Osteocyte (in vitro differentiated cells): ENCODE measurements at places on chromosomes 7 and 10. TPM values are rescaled to one million over a fixed set of nuclear protein-coding genes. Genes with fewer than 3 reads are reported as not detected.

DNA sequence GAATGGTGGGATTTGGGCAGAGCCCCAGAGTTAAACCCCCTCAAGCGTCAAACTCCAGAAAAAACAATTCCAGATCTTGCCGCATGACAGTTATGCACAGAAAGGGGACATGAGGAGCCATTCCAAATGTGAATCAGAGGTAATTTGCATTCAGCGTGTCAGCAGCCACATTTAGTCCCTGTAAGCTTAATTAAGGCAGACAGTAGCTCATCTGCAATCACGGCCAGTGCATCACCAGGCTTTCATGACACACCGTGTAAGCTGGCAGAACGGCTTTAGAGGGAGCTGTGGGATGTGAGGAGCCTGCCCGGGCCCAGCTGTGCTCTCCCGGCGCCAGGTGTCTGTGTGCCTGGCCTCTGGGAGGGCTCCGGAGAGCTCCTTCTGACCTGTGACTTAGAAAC, 18.7 kb upstream of the PRKAG2 start:
- no peak overlapping the region for H3K27ac ChIP-seq
- peaks cover 5% of the 10 kb centered on the region for H3K4me1 ChIP-seq
- H3K36me3 ChIP-seq, result no peaks in the 10 kb centered on the region
- DNase-seq, result peak; percentile 70

- no peaks in the 10 kb centered on the region for H3K4me1 ChIP-seq
- H3K36me3 ChIP-seq, result no peaks in the 10 kb centered on the region
- no peak overlapping the region for H3K4me3 ChIP-seq
- no peak for DNase-seq
Measured at GRCh38 chr7:97270280-97270679, 152.8 kb downstream of the SDHAF3 start.

GRCh38 chr7:24498439-24498838, 74.8 kb upstream of the PALS2 start:
- H3K27ac ChIP-seq, result no peak overlapping the region
- no peak for DNase-seq
- H3K27me3 ChIP-seq, result peaks cover 13% of the 10 kb centered on the region
- peaks cover 23% of the 10 kb centered on the region for H3K4me1 ChIP-seq

DNA sequence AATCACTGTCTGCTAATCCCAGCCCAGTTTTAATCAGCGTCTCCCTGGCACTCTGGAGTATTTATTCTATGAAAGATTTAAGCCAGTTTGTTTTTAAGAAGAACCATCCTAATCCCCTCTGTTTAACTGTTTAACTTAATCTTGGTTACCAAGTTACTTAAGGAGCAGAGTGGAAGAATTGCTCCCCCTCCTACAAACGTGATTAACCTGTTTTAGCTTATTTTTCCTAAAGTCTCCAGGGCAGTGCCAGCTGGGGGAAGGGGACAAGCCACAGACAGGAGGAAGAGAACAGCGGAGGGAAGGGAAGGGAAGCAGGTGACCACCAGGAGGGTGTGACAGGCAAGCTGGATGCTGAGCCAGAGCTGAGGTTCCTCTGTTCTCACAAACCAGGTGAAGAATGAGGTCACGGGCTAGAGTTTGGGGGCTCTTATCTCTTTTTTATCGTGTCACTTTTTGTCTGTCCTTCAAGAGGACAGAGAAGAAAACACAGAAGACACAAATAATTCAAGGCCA, 1.7 kb downstream of the SLC13A4 start:
- peaks cover 12% of the 10 kb centered on the region for H3K4me1 ChIP-seq
- H3K27me3 ChIP-seq, result peaks cover 2% of the 10 kb centered on the region
- no peak overlapping the region for H3K4me3 ChIP-seq
- DNase-seq, result no peak
- no peaks in the 10 kb centered on the region for H3K36me3 ChIP-seq

- DNase-seq, result no peak
- peaks cover 11% of the 10 kb centered on the region for H3K4me1 ChIP-seq
- H3K4me3 ChIP-seq, result no peak overlapping the region
- H3K27me3 ChIP-seq, result peaks cover 5% of the 10 kb centered on the region
Measured at GRCh38 chr10:32244421-32245207, 102.3 kb downstream of the EPC1 start.

DNA sequence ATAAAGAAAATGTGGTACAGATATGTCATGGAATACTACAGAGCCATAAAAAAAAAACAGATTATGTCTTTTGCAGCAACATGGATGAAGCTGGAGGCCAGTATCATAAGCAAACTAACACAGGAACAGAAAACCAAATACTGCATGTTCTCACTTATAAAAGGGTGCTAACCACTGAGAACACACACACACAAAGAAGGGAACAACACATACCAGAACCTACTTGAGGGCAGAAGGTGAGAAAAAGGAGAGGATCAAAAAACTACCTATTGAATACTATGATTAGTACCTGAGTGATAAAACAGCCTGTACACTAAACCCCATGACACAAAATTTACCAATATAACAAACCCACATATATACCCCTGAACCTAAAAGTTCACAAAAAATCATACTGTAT, 144.6 kb downstream of the TPK1 start:
- H3K27me3 ChIP-seq, result no peaks in the 10 kb centered on the region
- no peaks in the 10 kb centered on the region for H3K4me1 ChIP-seq
- H3K36me3 ChIP-seq, result no peaks in the 10 kb centered on the region
- no peak overlapping the region for H3K27ac ChIP-seq

- H3K27me3 ChIP-seq, result no peaks in the 10 kb centered on the region
- no peak overlapping the region for H3K27ac ChIP-seq
- no peaks in the 10 kb centered on the region for H3K36me3 ChIP-seq
- no peak for DNase-seq
Measured at GRCh38 chr10:110396284-110396651, 91.5 kb upstream of the SMNDC1 start.

DNA sequence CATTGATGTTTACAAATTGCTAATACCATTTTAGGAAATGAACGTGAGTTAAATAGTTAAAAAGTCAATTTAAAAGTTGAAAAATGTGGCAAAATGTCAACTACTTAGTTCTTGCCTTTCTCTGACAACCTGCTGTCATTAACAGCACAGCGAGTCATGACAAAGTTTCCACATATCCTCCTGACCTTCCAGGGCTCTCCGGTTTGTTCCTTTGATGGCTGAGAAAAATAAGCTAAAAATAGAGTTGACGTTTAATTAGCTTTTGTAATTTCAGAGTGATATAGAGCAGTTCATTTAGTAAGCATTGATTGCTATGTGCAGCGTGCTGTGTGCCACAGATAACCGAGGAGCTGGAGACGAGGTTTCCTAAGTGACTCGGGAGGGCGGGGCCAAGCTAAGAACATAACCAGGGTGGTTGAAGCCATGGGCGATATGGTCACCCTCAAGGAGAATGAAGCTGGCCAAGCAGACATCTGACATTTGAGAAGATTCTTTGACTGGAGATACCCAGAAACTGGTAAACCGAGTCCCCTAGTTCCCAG, 47.9 kb downstream of the OGDH start:
- no peak overlapping the region for H3K4me3 ChIP-seq
- no peak for DNase-seq
- H3K27ac ChIP-seq, result no peak overlapping the region
- no peaks in the 10 kb centered on the region for H3K27me3 ChIP-seq
- no peaks in the 10 kb centered on the region for H3K4me1 ChIP-seq

DNA sequence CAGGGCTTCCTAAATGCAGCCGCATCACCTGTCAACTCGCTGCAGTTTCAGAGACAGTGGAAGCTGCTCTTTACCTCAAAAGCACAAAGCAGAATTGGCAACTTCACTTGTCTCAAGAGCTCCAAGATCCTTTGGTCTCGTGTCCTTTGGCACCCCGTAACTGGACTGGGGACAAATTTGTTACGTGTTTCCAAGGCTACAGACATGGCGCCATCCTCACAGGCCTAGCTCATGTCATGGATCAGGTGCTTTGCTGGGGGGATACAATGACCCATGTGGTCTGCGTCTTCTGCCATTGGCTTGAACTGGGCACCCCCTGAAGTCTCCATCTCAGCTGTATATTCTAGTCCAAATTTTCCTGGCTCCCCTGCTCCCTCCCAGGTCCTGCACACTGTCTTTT, 48.6 kb downstream of the CHST3 start:
- no peak overlapping the region for H3K27ac ChIP-seq
- peaks cover 56% of the 10 kb centered on the region for H3K4me1 ChIP-seq
- peaks cover 8% of the 10 kb centered on the region for H3K36me3 ChIP-seq
- H3K27me3 ChIP-seq, result no peaks in the 10 kb centered on the region
- H3K4me3 ChIP-seq, result no peak overlapping the region

GRCh38 chr7:66036788-66037187, 38.8 kb upstream of the ASL start:
- no peak overlapping the region for H3K4me3 ChIP-seq
- DNase-seq, result no peak
- peaks cover 9% of the 10 kb centered on the region for H3K27me3 ChIP-seq
- no peak overlapping the region for H3K27ac ChIP-seq
- H3K36me3 ChIP-seq, result no peaks in the 10 kb centered on the region

GRCh38 chr10:27741173-27742091, 4.2 kb downstream of the MKX start:
- H3K4me1 ChIP-seq, result peaks cover 21% of the 10 kb centered on the region
- no peak for DNase-seq
- H3K36me3 ChIP-seq, result peaks cover 16% of the 10 kb centered on the region
- peaks cover 4% of the 10 kb centered on the region for H3K27me3 ChIP-seq
- peak overlapping the region; percentile 78 for H3K27ac ChIP-seq

- no peak overlapping the region for H3K27ac ChIP-seq
- no peaks in the 10 kb centered on the region for H3K27me3 ChIP-seq
- no peaks in the 10 kb centered on the region for H3K36me3 ChIP-seq
Measured at GRCh38 chr7:93949423-93949822, 27.9 kb downstream of the GNG11 start.

DNA sequence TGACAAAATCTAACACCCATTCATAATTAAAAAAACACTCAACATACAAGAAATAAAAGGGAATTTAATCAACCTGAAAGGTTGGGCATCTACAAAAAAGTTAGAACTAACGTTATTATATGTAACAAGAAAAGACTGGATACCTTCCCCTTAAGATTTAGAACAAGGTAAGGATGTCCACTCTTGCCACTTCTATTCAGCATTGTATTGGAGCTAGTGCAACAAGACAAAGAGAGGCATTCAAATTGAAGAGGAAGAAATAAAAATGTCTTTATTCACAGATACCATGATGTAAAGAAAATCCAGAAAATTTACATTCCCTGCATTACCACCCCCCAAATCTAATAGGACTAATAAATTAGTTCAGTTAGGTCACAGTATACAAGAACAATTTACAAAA, 18.3 kb downstream of the FAM149B1 start:
- H3K27me3 ChIP-seq, result no peaks in the 10 kb centered on the region
- H3K36me3 ChIP-seq, result peaks cover 29% of the 10 kb centered on the region
- no peak for DNase-seq

DNA sequence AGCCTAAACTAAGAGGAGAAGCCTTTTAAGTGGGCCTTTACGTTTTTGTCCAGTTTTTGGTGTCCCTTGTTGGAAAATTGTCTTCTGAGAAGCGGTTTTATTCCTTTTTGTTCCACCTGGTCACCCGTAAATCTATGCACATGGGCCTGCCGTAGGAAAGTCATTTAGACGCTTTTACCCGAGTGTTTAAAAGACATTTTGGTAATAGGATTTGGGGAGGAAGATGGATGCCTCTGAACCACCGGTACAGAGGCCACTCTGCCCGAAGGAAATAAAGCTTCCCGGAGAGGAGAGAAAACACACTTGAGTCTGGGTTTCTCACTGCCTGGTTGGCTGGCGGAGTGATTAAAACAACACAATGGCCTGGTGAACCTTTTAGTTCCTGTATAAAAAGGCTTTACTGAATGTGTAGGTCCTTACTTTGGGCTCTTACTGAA, 760 bp downstream of the THNSL1 start:
- H3K4me3 ChIP-seq, result peak overlapping the region; percentile 89
- DNase-seq, result no peak
- H3K36me3 ChIP-seq, result no peaks in the 10 kb centered on the region
- peaks cover 30% of the 10 kb centered on the region for H3K4me1 ChIP-seq
- no peaks in the 10 kb centered on the region for H3K27me3 ChIP-seq

DNA sequence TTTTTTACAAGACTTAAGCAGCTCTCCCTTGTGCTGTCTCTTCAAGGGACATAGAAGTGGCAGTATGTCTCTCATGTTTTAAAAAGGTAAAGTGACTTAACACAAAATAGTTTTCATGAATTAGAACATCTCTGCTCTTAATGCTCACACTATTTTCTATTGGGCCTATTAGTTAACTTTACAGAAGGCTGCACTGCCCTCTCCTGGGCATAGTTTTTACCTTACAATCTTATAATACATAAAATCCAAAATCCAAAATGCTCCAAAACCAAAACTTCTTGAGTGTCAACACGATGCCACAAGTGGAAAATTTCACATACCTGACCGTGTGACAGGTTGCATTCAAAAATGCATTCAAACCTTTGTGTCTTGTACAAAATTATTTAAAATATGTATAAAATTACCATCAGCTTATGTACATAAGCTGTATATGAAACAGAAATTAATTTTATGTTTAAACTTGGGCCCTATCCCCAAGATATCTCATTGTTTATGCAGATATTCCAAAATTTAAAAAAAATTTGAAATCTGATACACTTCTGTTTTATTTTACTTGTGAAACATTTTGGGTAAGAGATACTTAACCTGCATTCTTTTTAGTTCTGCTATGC, 25.8 kb downstream of the TES start:
- no peak overlapping the region for H3K27ac ChIP-seq
- peaks cover 29% of the 10 kb centered on the region for H3K36me3 ChIP-seq
- peaks cover 77% of the 10 kb centered on the region for H3K4me1 ChIP-seq
- no peaks in the 10 kb centered on the region for H3K27me3 ChIP-seq
- DNase-seq, result no peak

DNA sequence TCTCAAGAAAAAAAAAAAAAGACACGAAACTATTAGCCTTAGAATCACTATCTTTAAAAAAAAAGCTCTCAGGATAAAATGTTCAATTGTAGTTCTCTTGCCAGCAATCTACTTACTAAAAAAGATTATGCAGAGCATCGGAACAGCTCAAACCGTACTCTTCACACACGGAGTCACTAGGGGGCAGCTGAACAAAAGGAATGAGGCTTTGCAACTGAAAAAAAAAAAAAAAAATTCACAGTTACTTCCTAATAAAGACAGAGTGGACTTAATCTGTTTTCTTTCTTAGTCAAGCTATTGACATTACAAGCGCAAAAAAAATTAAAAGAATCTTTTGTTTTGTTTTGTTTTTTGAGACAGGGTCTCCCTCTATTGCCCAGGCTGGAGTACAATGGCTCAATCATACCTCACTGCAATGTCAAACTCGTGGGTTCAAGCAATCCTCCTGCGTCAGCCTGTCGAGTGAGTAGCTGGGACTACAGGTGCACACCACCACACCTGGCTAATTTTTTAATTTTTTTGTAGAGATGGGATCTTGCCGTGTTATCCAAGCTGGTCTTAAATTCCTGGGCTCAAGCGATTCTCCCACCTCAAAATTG, 11.5 kb downstream of the PMS2 start:
- peaks cover 33% of the 10 kb centered on the region for H3K36me3 ChIP-seq
- H3K27ac ChIP-seq, result no peak overlapping the region
- H3K27me3 ChIP-seq, result no peaks in the 10 kb centered on the region
- peaks cover 6% of the 10 kb centered on the region for H3K4me1 ChIP-seq

- no peak overlapping the region for H3K4me3 ChIP-seq
- H3K27ac ChIP-seq, result no peak overlapping the region
- H3K36me3 ChIP-seq, result no peaks in the 10 kb centered on the region
- H3K27me3 ChIP-seq, result peaks cover 8% of the 10 kb centered on the region
Measured at GRCh38 chr7:39360766-39361165, 205.4 kb upstream of the YAE1 start.

Gene PRKCQ
- 0.11 TPM in 1 of 2 replicates, not detected in the other for total RNA-seq

Gene MCM10
- 2.5 and 3.7 TPM in 2 replicates for total RNA-seq

Gene DIP2C
- 36.8 and 36.9 TPM in 2 replicates for total RNA-seq

Gene ELN
- 13.3 and 13.5 TPM in 2 replicates for total RNA-seq

Gene KLF14
- total RNA-seq, result not detected in 2 replicates

Gene TLX1
- total RNA-seq, result not detected in 2 replicates
